Kidney epithelial cell (primary cell): ENCODE measurements at places on chromosomes 3 and 15.

DNA sequence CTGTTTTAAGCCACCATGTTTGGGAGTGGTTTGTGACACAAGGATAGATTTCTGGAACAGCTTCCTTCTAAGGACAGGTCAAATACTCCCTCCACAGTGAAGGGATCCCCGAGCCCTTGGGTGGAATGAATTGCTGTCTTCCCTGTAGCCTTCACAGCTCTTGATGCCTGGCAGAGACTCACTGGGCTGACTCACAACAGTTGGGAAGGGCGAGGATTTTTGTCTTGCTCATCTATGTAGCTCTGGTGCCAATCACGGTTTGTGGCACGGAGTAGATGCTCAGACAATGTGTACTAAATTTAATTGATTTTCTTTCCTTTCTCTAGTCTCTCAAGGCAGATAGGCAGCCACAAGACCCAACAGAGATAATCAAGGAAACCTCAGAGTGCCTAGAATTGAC, 27.0 kb downstream of the CRYGS start:
- no peak for DNase-seq

DNA sequence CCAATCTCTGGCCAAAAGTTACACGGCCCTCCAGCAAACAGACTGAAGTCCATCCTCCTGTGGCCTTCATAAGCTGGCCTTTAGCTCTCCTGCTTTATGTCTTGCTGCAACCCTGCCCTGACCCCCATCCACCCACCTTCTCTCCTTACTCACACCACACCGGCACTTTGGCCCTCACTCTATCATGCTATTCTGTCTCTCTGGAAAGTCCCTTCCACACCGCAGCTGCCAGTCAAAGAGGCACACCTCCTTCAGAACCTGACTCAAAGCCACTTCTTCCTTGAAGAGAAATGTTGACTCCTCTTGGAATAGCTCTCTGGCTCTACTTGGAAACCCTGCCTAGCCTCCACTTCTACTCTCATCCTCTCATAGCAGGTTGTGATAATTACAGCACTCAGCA, 4.5 kb downstream of the GPR156 start:
- no peak for DNase-seq

- DNase-seq, result no peak
Measured at GRCh38 chr15:39939487-39940452, 5.9 kb downstream of the EIF2AK4 start.

GRCh38 chr3:10492364-10493201, 12.8 kb downstream of the ATP2B2 start:
- no peak for DNase-seq

- DNase-seq, result no peak
Measured at GRCh38 chr3:49636883-49637609, 37.1 kb upstream of the APEH start.

- DNase-seq, result no peak
Measured at GRCh38 chr15:29129221-29129620, 140.4 kb downstream of the NSMCE3 start.

- no peak for DNase-seq
Measured at GRCh38 chr3:168072323-168072650, 23.4 kb downstream of the GOLIM4 start.

- no peak for DNase-seq
Measured at GRCh38 chr3:114092151-114093015, 35.8 kb downstream of the QTRT2 start.

- no peak for DNase-seq
Measured at GRCh38 chr3:16916840-16917239, 32.1 kb downstream of the PLCL2 start.

GRCh38 chr3:193857996-193858395, 265.0 kb downstream of the OPA1 start:
- no peak for DNase-seq

- DNase-seq, result no peak
Measured at GRCh38 chr15:61871926-61872522, 188.2 kb downstream of the VPS13C start.

GRCh38 chr3:103672346-103672745, 1237.5 kb downstream of the ZPLD1 start:
- no peak for DNase-seq

- no peak for DNase-seq
Measured at GRCh38 chr3:118544458-118544857, 490.2 kb downstream of the IGSF11 start.

DNA sequence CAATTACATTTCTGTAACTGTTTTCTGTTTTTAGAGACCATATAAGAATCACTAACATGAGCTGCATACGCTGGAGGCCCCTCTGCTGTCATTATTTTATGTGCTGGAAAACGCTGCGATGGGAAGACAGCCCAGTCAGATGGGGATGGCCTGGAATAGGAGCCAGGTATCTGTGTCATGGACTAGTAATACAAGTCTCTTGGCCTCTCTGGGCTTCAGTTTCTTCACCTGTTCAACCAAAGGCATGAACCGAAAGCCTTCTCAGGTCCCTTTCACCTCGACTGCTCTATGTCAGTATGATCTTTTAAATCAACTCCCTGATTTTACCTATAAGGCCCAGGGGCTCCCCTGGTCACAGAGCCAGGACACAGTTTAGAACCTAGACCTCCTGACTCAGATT, 14.6 kb upstream of the RFTN1 start:
- DNase-seq, result no peak

GRCh38 chr15:79942741-79943481, 28.1 kb downstream of the BCL2A1 start:
- DNase-seq, result no peak

DNA sequence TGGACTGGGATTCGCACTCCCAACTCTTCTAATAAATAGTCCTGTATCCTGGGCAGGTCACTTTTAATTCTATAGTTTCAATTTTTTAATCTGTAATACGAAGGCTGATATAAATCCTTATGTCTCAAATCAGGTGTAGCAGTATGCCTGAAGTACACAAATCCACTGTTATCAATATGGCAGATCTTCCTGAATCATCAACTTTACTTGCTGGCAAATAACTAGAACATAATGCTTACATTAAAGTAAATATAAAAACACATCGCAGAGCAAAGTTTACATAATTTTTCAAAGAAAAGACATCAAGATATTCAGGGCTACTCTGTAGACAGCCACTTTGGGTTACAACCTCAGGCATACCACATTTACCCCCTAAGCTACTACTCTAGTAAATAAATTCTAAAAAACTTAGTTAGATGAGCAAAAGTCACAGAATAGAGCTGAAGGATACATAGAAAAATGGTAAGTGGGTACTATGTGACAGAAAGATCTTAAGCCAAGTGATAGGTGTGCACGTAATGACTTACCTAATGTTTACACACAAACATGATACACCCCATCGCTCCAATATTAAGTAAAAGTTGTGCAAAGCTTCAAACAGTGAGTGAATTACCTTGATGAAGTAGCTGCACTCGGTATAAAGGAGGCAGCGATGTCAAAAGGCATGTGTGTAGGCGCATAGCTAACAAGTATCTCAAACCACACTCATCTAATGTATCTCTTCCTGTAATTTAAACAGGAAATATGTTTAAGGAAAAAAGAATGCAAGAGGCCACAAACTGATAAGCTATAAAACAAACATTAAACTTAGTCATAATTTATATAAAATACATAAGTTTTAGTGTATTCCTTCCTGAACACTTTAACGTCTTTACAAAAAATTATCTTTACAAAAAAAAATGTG, 127.9 kb downstream of the DMXL2 start:
- DNase-seq, result no peak

GRCh38 chr3:38173834-38174418, 8.6 kb downstream of the OXSR1 start:
- no peak for DNase-seq

GRCh38 chr3:197520311-197521276, 35.2 kb downstream of the BDH1 start:
- peak; percentile 84 for DNase-seq

GRCh38 chr3:31054032-31054431, 159.6 kb upstream of the GADL1 start:
- DNase-seq, result no peak

DNA sequence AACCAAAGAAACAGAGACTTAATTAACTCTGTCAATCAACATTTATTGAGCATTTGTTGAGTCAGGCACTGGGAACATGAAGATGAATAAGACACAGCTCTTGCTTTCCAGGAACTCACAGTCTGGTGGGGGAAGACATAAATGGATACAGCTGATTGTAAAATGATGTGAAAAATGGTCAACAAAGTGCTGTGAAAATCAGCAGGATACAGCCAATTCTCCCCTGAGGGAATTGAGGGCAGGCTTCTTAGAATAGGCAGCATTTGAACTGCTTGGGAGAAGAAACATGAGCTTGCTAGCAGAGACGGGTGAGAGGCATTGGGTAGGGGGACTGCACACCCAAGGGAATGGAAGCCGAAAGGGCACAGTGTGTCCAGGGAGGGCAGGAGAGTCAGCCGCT, 41.1 kb downstream of the MFSD1 start:
- no peak for DNase-seq

DNA sequence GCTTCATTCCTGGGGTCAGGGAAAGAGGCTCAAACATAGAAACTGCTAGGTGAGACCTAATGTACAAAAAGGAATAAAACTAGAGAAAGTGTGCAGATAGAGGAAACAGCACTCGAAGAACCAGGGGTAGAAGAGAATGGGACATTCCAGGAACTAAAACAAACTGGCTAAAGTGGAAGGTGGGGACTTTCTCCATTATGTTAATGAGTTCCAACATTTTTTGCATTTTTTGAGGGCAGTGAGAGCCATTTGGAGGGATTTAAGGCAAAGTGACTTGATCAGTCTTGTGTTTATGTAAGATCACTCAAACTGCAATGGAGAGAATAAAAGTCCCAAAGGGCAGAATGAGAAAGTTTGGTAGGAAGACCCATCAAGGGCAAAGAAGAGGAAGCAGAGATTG, 20.6 kb upstream of the SLC4A7 start:
- DNase-seq, result no peak

GRCh38 chr3:23550402-23550801, 255.4 kb upstream of the UBE2E1 start:
- no peak for DNase-seq

GRCh38 chr3:149009732-149010131, 18.4 kb downstream of the GYG1 start:
- DNase-seq, result no peak

GRCh38 chr15:22949074-22949547, 31.1 kb downstream of the CYFIP1 start:
- DNase-seq, result peak; percentile 38

DNA sequence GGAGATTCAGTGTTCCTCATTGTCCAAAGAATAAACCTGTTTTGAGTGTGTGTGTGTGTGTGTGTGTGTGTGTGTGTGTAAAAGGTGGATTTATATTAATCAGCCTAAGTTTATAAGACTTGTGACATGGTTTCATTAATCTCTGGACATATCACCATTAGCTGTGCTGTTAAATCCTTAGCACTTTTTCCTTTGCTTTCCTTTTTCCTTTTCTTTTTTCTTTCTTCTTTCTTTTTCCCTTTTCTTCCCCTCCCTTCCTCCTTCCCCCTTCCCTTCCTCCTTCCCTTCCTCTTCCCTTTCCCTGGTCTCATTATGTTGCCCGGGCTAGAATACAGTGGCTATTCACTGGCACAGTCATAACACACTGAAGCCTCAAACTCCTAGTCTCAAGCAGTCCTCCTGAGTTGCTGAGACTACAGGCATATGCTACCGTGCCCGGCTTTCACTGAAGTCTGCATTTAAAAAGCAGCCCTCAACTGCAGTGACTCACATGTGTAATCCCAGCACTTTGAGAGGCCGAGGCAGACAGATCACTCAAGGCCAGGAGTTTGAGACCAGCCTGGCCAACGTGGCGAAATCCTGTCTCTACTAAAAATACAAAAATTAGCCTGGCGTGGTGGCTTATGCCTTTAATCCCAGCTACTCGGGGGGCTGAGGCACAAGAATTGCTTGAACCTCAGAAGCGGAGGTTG, 28.6 kb upstream of the ITPKA start:
- DNase-seq, result no peak

DNA sequence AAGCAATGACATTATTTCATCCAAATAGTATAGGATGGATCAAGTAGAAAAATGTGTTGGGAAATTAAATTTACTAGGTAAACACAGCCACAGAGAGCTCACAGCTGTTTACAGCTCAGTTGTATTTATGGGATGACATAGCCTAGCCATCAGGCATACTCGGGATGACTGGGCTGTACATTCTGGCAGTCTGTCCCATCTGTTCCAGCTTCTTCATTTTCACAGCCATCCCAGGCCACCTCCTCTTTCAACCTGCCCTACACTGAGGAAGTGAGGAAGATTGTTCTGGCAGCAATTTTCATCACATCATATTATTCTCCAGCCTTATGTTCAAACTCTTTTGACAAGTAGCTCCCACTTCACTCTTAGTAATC, 98.4 kb upstream of the PFN2 start:
- DNase-seq, result no peak

- no peak for DNase-seq
Measured at GRCh38 chr15:88992216-88992615, 79.0 kb upstream of the MFGE8 start.

DNA sequence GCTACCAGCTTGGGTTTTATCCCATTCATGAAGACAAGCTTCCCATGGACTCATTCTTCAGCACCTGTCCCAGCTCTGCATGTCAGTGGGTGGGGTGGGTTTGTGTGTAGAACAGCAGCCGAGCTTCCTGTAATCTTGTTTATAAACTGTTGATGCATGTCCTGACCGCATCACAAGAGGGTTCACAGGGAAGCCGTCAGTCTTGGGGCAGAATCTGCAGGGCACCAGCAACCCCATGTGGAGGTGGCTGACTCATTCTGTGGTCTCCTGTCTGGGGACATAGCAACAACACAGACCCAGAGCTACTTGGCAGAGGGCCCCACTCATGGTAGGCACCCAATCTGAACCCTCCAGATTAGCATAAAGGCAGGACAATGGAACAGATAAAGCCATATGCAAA, 35.6 kb downstream of the DAPK2 start:
- peak; percentile 98 for DNase-seq

DNA sequence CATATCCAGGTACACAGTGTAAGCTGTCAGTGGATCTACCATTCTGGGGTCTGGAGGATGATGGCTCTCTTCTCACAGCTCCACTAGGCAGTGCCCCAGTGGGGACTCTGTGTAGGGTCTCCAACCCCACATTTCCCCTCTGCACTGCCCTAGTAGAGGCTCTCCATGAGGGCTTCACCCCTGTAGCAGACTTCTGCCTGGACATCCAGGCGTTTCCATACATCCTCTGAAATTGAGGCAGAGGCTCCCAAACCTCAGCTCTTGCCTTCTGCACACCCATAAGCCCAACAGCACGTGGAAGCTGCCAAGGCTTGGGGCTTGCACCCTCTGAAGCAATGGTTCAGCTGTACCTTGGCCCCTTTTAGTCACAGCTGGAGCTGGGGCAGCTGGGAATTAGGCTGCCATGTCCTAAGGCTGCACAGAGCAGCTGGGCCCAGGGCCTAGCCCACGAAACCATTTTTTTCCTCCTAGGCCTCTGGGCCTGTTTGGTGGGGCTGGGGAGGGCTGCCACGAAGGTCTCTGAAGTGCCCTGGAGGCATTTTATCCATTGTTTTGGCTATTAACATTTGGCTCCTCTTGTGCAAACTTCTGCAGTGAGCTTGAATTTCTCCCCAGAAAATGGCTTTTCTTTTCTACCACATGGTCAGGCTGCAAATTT, 65.5 kb upstream of the FILIP1L start:
- DNase-seq, result no peak
